HT-29 (cell line): ENCODE measurements at places on chromosomes 5 and 9. TPM values are rescaled to one million over a fixed set of nuclear protein-coding genes. Genes with fewer than 3 reads are reported as not detected.

CNTLN gene
- total RNA-seq, result 0.25 and 1.1 TPM in 2 replicates

DBH gene
- not detected in 2 replicates for total RNA-seq

RAB3C gene
- total RNA-seq, result not detected in 2 replicates

SPATA31A3 gene
- not detected in 2 replicates for total RNA-seq

SARDH gene
- total RNA-seq, result 2.5 and 2.7 TPM in 2 replicates

TIMD4 gene
- total RNA-seq, result not detected in 2 replicates

CORO2A gene
- 23.2 and 23.6 TPM in 2 replicates for total RNA-seq

- DNase-seq, result no peak
Measured at GRCh38 chr5:157528036-157528632, 47.4 kb downstream of the ADAM19 start.

DNA sequence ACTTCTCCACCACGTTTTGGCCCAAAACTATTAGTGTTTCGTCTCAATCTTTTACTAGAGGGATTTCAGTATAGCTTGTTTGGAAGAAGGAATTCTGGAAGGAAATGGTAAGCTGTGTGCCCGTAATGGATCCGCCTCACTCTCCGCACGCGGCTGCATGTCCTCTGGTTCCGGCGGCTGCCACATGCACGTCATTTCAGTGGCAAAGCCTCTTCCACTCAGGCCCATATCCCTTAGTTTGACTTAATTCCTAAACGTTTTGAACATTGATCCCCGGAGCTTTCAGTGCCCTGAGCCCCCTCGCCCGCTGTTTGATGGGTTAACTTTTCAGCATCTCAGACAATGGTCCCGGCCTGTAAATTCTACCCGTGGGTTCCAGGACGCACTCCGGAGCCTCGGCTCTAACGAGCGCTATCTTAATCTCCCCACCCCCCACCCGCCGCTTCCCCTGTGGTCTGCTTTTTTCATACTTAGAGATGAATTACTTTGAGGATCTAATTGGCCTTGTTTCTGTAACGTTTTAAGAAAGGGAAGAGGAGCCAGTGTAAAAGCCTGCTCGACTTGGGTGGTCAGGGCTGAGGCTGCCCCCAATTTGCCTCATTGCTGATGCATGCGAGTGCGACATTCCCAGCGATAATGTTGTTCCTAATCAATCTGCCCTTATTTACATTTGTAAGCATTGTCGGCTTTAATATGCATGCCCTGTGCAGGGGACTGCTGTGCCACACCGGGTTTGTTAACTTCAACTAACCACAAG lies 4.6 kb downstream of the PTCH1 start:
- DNase-seq, result peak; percentile 55

DNA sequence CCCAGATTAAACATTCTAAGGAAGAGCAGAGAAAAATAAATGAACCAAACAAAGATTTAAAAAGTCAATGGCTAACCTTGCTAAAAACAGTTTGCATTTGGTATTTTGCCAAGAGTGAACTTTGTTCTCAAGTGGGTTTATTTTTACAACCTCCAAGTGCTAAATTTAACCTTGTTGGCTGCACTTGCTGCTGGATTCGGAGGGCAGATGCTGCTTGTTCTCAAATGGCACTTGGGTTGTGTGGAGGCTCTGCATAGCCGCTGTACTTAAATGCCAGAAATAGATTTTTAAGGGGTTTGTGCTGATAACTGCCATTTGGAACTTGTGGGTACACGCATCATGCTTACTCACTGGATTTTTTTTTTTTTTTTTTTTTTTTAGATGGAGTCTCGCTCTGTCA lies 13.3 kb upstream of the SPATA24 start:
- no peak for DNase-seq

DNA sequence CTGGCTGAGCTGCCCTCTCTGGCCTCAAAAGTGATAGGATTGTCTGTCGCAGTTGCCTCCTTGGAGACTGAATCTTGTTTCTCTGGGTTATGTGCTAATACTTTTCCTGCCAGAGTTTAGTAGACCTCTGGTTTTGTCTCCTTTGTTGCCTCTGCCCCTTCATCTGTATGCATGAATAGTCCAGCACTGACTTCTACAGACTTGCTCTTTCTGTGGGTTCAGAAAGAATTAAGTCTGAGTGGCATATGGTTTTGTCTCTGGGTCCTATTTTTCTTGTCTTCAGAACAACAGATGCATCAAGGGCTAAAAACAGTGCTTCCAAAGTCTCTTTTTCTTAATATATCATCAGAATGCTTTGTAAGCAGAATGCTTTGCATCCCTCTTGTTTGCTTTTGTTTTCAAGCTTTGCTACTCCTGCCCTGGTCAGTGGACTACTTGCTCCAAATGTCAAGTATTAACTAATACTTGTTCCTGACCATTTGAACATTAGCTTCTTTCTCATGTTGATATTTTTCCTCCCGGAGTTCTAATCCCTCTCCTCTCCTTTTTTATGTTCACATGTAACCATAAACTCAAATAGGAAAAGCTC lies 131.7 kb downstream of the UNC13B start:
- no peak for DNase-seq

DNA sequence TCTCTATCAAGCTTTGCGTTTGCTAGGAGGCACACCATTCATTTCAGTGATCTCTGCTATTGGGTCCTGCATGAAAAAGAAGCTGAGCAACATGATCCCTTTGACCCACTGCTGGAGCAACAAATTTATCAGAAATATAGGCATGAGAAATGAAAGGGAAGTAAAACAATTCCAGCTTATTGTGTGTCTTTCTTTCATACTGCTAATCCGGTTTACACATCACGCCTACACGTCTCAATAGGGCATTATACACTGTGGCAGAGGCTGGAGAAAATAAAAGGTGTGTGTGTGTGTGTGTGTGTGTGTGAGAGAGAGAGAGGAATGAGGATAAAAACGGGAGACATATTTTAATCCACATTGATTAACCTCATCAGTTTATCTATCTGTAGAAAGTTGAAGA lies 2.4 kb downstream of the PTCH1 start:
- no peak for DNase-seq

DNA sequence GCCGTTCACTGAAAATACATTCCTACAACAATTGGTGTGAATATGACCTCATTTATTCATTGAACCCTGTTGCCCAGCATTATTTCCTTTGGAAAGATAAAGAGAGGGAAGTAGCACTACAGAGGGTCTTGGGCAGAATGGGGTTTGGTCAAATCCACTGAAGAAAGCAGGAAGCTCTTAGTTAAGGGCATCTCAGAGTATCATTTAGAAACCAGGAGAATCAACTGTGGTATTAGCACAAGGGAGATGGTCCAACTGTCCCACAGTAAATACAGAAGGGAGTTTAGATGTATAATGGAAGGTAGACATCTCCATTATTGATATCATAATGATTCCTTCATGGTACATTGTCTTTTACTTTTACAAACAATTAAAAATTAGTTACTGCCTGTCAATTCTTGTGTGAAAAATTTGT lies 47.1 kb downstream of the LIX1 start:
- no peak for DNase-seq

GRCh38 chr9:14205463-14205862 lies 108.5 kb downstream of the NFIB start:
- DNase-seq, result no peak

DNA sequence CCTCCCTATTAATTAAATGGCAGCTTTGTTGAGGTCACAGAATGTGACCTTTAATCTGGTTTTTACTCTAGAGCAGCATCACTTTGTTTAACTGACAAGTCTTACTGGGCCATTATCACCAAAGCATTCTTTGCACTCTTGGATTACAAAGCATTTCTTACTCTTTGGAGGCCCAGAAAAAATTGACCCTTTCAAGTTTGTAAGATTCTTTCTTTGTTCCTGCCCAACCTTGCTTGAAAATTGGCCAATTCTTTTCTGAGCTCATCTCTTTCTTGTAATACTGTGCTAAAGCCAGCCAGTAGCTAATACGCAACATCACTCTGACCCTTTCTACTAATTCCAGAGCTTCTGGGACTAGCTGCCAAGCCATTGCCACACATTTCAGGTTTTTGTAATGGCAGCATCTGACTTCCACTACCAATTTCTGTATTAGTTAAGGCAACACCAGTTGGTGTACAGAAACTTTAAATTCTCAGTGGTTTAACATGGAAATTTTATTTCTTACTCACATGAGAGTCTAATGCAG lies 131.6 kb downstream of the PRDM6 start:
- no peak for DNase-seq

DNA sequence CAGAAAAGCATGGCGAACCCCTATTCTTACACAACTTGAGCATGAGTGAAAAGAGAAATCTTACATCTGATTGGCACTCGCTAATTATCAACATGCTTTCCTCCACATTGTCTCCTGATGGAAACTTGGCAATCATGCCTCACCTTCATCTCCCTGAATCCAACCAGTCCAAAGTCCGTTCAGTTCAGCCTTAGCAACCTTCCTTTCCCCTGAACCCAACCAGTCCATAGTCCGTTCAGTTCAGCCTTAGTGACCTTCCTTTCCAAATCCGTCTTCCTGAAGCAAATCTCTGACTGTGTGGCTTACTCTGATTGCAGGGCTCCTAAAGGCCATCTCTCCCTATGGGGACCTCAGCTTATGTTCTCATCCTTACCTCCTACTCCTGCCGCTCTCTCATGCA lies 538.3 kb upstream of the CLINT1 start:
- DNase-seq, result no peak

DNA sequence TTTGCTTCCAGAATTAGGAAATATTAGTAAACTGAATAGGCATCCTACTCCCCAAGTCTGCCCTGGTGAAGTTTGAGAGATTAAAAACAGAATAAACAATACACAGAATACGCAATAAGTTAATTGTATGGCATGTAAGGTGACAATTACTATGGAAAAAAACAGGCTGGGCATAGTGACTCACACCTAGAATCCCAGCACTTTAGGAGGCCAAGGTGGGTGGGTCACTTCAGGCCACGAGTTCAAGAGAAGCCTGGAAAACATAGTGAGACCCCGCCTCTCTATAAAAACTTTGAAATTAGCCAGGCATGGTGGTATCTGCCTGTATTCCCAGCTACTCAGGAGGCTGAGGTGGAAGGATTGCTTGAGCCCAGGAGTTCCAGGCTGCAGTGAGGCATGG lies 64.2 kb upstream of the SUSD1 start:
- no peak for DNase-seq

GRCh38 chr5:179263391-179264052 lies 81.7 kb downstream of the ADAMTS2 start:
- no peak for DNase-seq
